Stomach (tissue), 19 donors: ENCODE measurements at places on chromosomes 1 and 21.

DNA sequence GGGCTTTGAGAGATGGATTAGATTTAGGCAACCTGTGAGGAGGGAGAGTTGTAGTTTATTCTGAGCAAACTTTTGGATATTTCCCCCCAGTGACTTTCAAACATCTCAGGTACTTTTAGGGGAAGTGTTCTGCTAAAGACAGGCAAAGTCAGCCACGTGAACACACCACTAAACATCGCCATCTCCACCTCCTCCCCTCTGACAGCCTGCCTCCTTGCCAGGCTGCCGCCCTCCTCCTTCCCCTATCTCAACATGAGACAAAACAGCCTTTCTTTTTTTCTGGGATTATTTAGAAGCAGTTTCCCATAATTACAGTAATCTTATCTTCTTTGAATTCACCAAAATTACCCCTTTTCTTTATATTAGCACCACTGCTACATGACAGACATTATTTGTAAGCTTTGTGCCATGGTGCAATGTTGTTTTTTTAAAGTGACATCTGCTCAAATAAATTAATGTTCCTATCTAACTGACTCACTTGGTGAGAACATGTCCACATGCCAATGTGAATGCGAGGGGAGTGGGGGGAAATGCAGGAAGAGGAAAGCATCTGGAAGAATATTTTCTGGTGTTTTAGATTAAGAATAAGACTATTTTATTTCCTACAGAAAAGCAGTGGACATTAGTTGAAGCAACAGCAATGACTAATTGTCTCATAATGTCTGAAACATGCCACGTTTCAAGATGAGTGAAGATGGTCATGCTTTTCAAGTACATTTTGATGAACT lies 147.8 kb upstream of the ATP1B1 start:
- H3K27me3 ChIP-seq, result no peaks in the 10 kb centered on the region
- no peak overlapping the region for H3K4me3 ChIP-seq
- H3K27ac ChIP-seq, result no peak overlapping the region
- no peak for DNase-seq
- peaks cover 6% of the 10 kb centered on the region for H3K4me1 ChIP-seq

GRCh38 chr1:25875154-25875855 lies at the start of gene PAQR7:
Gene PAQR7 (minus strand): TSS chr1:25875708. CDS start chr1:25863839, 11,869 bp downstream.
- no peaks in the 10 kb centered on the region for H3K27me3 ChIP-seq
- peaks cover 65% of the 10 kb centered on the region for H3K4me1 ChIP-seq
- DNase-seq, result peak; percentile 87

DNA sequence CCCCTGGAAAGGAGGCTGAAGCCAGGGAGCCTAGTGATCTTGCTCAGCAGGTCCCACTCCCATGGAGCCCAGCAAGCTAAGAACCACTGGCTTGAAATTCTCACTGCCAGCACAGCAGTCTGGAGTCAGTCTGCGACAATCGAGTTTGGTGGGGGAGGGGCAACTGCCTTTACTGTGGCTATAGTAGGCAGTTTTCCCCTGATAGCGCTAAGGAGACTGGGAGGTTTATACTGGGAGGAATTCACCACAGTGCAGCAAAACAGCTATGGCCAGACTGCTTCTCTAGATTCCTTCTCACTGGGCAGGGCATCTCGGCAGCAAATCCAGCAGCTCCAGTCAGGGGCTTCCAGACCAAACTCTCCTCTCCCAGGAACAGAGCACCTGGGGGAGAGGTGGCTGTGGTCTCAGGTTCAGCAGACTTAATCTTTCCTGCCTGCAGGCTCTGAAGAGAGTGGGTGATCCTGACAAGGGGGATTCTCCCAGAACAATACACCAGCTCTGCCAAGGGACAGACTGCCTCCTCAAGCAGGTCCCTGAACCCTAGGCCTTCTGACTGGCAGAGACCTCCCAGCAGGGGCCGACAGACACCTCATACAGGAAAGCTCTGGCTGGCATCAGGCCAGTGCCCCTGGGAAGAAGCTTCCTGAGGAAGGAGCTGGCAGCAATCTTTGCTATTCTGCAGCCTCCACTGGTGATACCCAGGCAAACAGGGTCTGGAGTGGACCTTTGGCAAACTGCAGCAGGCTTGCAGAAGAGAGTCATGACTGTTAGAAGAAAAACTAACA lies 548.5 kb upstream of the NEGR1 start:
- H3K27ac ChIP-seq, result no peak overlapping the region
- no peak overlapping the region for H3K4me3 ChIP-seq
- H3K4me1 ChIP-seq, result no peaks in the 10 kb centered on the region
- no peak for DNase-seq
- no peaks in the 10 kb centered on the region for H3K36me3 ChIP-seq

- no peaks in the 10 kb centered on the region for H3K36me3 ChIP-seq
- H3K4me1 ChIP-seq, result no peaks in the 10 kb centered on the region
- DNase-seq, result no peak
- peaks cover 27% of the 10 kb centered on the region for H3K27me3 ChIP-seq
- H3K4me3 ChIP-seq, result no peak within 1 kb of the TSS
These were observed at the start of gene MMEL1 for GRCh38 chr1:2632561-2633361. Gene MMEL1 (minus strand): TSS chr1:2633016. CDS start chr1:2629484, 3,532 bp downstream.

DNA sequence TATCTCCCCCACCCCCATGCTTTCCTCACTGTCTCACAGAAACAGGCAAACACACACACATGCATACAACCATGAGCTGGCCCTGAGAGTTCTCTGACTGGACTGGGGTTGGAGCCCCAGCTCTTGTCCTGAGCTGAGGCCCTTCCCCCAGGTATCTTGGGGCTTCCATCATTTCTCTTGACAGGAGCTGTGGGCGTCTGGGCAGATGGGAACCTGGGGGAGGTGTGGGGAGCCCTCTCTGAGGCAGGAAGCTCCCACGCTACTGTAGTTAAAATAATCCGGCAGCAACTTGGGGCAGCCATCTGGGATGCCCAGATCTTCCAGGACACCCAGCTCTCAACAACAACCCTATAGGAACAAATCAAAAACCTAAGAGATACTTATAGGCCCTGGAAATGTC lies 2.7 kb upstream of the KIF21B start:
- H3K4me1 ChIP-seq, result peaks cover 77% of the 10 kb centered on the region
- H3K27me3 ChIP-seq, result peaks cover 3% of the 10 kb centered on the region
- peak overlapping the region; percentile 73 for H3K27ac ChIP-seq
- no peak for DNase-seq
- H3K4me3 ChIP-seq, result no peak overlapping the region

- H3K36me3 ChIP-seq, result no peaks in the 10 kb centered on the region
- no peaks in the 10 kb centered on the region for H3K27me3 ChIP-seq
- H3K4me1 ChIP-seq, result no peaks in the 10 kb centered on the region
- DNase-seq, result no peak
- H3K27ac ChIP-seq, result no peak overlapping the region
- H3K4me3 ChIP-seq, result no peak overlapping the region
These were observed 16.3 kb downstream of the PDZK1 start for GRCh38 chr1:145690587-145691558.

DNA sequence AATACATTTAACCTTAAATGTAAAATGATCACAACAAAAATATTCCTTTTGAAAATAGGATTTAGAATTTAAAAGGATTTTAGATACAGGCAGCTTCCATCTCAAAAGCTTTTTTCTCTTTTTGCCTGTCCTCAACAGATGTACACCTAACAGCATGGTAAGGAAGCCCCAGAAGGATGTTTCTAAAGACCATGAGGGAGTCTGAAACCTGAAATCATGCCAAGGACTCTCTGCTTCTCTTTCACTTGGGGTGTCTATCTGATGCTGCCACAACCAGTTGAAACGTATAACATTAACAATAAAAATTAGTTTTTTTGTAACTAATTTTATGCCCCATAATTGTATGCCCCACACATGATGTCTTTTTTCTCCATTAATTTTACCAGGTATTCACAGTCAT lies 5.4 kb upstream of the ZNF281 start:
- H3K36me3 ChIP-seq, result no peaks in the 10 kb centered on the region
- H3K27ac ChIP-seq, result no peak overlapping the region
- DNase-seq, result no peak
- no peak overlapping the region for H3K4me3 ChIP-seq
- no peaks in the 10 kb centered on the region for H3K27me3 ChIP-seq

DNA sequence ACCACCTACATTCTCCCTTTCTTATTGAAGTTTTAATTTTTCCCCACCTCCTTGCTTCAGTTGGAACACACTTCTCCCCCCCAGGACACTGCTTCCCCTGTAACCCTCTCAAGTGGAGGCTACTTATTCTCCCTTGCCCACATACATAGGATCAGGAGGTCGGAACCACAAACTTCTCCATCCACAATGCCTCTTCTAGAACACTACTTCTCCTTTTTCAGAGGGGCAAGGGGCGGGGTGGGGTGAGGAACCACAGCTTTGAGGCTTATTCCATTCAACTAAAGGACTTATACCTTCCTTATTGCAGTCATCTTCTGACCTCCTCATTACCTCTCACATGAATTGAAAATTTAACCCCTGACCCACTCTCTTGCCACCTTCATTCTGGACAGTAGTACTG lies 81.3 kb downstream of the NEK7 start:
- H3K27me3 ChIP-seq, result no peaks in the 10 kb centered on the region
- peaks cover 11% of the 10 kb centered on the region for H3K36me3 ChIP-seq
- no peak overlapping the region for H3K27ac ChIP-seq

GRCh38 chr1:219296430-219297355 lies 123.0 kb downstream of the LYPLAL1 start:
- no peak overlapping the region for H3K4me3 ChIP-seq
- no peak for DNase-seq
- H3K36me3 ChIP-seq, result no peaks in the 10 kb centered on the region
- peak overlapping the region; percentile 40 for H3K27ac ChIP-seq

DNA sequence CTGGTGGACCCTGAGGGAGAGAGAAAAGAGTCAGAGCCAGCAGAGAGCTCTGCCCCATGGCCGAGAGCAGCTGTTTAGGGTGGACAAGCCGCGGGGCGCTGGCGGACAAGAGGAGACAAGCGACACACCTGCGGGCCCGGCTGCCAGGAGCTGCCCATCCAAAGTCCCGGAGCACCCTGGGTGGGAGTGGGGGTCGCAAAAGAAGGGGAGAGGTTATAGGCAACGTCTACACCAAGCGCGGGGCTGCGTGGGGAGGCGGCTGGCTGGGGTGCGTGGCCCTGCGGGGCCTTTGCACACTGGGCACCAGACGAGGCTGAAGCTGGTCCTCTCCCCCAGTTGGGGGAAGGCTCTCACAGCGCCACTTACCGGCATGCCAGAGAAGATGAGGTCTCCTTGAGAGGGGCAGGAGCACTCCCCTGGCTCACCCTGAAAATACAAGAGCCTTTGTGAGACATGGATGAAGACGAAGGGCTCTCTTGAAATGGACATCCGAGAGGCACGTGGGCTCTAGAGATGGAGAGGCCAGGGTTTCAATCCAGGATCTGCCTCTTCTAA lies 24.1 kb downstream of the COL16A1 start:
- DNase-seq, result no peak
- H3K4me1 ChIP-seq, result no peaks in the 10 kb centered on the region
- no peaks in the 10 kb centered on the region for H3K27me3 ChIP-seq
- peaks cover 45% of the 10 kb centered on the region for H3K36me3 ChIP-seq

DNA sequence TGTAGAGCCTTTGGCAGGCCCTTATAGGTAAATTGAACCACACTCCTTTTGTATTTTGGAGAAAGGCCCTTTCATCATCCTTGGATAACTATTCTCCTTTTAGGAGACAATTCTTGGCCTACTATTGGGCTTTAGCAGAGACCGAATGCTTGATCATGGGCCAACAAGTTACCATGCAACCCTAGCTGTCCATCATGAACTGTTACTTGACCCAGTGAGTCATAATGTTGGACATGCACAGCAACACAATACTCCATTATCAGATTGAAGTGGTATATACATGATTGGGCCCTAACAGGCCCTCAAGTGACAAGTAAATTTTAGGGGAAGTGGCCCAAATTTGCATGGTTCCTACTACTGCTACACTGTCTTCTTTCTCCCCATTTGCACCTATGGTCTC lies 84.4 kb downstream of the CATSPERE start:
- no peaks in the 10 kb centered on the region for H3K4me1 ChIP-seq
- H3K36me3 ChIP-seq, result no peaks in the 10 kb centered on the region
- no peaks in the 10 kb centered on the region for H3K27me3 ChIP-seq
- H3K4me3 ChIP-seq, result no peak overlapping the region
- DNase-seq, result no peak
- no peak overlapping the region for H3K27ac ChIP-seq

GRCh38 chr21:25518491-25518911 lies 88.8 kb downstream of the MRPL39 start:
- no peaks in the 10 kb centered on the region for H3K4me1 ChIP-seq
- no peaks in the 10 kb centered on the region for H3K36me3 ChIP-seq
- DNase-seq, result no peak
- H3K27ac ChIP-seq, result no peak overlapping the region
- no peak overlapping the region for H3K4me3 ChIP-seq

DNA sequence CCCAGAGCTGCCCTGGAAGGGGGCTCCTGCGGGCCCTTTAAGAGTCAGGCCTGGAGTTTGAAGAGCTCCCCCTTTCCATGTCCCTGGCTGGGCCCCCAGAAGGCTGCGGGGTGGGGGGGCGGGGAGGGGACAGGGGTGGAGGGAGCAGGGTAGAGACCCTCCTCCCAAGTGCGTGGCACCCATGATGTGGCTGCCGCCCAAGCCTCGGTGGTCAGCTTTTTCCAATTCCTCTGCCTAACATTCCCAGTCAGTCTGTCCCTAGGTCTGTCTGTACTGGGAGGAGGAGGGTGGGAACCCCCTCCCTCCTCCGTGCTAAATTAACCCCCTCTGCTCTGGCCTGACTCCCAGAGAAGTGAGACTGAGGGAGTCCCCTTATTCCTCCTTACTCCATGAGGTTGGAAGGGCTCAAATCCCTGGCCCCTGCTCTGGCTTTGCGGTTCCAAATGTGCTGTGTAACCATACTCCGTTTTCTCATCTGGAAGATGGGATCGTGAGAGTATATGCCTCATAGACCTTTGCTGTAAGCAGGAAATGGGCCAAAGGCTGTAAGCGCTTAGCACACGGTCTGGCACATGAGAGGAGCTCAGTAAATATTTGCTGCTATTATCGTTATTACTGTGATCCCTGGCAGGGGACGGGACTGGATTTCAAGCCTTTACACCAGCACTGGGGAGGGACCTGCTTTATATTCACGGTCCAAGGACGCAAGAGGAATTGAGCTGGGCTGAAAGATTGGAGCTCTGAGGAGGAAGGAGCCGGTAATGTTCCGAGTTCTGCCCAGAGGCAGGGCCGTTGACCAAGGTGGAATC lies 658 bp upstream of the COL16A1 start:
- H3K36me3 ChIP-seq, result no peaks in the 10 kb centered on the region
- peak; percentile 84 for DNase-seq
- peak overlapping the region; percentile 93 for H3K27ac ChIP-seq

DNA sequence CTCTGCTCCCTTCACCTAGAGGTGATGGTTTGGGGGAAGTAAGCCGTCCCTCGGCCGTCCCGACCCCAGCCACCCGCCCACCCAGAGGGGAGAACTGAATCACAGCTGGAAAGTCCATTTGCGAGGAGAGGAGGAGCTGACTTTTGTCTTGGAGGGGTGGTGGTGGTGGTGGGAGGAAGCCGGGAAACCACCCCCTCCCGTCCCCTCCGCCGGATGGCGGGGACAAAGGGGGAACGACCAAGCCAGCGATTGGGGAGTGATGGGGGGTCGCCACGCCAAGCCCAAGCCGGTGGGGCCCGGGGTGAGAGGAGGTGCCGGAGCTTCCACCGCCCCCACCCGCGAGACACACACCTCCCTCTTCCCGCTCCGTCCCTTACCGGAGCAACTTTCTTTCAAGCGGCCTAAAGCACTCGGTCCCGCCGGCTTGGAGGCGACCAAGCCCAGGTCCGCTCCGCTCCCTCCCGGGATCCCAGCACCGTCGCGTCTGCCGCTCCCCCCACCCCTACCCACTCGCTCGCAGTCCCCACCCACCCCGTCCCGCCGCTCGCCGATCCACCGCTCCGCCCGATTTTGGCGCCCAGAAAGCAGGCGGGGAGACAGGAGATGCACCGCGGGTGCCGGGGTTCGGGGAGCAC lies 540 bp downstream of the ARHGEF2 start:
- H3K36me3 ChIP-seq, result peaks cover 5% of the 10 kb centered on the region
- DNase-seq, result peak; percentile 82
- peak overlapping the region; percentile 91 for H3K27ac ChIP-seq
- H3K4me3 ChIP-seq, result peak overlapping the region; percentile 75
